ENCODE measurements at places on chromosomes 2 and 18.
A peak's percentile ranks its signal among the peaks of the same experiment; 100 is the strongest.

GRCh38 chr2:135657806-135658582, 83.7 kb upstream of the UBXN4 start:
- DNase-seq: peak; percentile 8

- DNase-seq: no peak
These were observed 443.9 kb upstream of the MYT1L start for GRCh38 chr2:2775018-2775417.

DNA sequence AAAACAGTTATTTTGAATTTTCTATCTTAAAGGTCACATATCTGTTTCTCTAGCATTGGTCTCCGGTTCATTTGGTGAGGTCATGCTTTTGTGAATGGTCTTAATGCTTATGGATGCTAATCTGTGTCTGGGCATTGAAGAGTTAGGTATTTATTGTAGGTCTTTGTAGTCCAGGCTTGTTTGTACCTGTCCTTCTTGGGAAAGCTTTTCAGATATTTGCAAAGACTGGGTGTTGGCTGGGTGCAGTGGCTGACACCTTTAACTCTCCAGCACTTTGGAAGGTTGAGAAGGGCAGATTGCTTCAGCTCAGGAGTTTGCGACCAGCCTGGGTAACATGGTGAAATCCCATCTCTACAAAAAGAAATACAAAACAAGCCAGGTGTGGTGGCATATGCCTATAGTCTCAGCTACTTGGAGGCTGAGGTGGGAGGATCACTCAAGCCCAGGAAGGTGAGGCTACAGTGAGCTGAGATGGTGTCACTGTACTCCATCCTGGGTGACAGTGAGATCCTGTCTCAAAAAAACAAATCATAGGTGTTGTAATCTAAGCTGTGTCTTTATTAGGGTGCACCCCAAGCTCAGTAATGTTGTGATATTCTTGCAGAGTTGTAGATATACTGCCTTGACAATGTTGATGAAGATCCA, 82.3 kb downstream of the FAM117B start:
- DNase-seq: no peak

- no peak for DNase-seq
These were observed 39.4 kb downstream of the METAP1D start for GRCh38 chr2:172039011-172039704.

GRCh38 chr2:168090366-168091135, 156.8 kb downstream of the STK39 start:
- no peak for DNase-seq

- no peak for DNase-seq
These were observed 32.8 kb downstream of the PKP4 start for GRCh38 chr2:158489366-158490112.

- no peak for DNase-seq
These were observed 8.7 kb upstream of the WIPF1 start for GRCh38 chr2:174606336-174606735.

DNA sequence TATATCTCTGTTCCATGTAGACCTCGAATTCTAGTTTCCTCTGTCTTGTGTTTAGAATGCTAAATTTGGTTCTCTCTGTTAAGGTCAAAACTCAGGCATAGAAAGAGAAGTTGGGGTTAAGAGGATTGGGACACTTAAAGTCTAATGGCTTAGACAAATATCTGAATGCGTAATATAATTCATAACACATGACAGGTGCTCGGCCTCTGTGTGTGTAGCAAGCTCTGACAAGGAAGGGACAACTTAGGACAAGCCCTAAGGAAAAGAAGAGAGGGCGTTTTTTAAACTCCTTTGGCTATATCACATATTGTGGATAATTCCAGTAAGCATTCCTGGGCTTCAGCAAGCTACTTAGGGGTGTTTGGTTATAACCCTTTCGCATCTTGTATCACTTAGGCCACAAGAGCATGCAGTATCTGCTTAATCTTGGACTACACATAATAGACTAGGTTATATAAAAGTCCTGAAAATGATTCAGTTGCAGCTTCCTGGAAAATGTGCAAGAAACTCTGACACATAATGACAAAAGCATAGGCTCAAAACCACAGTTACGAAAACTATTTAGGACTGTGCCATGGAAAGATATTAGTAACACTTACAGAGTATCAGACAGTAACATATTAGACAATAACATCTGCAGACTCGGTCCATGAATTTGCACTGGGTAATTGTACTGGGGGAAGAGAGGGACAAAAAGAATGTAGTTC, 16.1 kb upstream of the CREB1 start:
- no peak for DNase-seq

- no peak for DNase-seq
These were observed 128.2 kb downstream of the KCNH7 start for GRCh38 chr2:162710287-162710890.

- DNase-seq: no peak
These were observed 757.6 kb downstream of the NR4A2 start for GRCh38 chr2:155574941-155575340.

- no peak for DNase-seq
These were observed 10.9 kb downstream of the MAT2A start for GRCh38 chr2:85549826-85550225.

- no peak for DNase-seq
These were observed 146.0 kb downstream of the MYO1B start for GRCh38 chr2:191391171-191391570.

DNA sequence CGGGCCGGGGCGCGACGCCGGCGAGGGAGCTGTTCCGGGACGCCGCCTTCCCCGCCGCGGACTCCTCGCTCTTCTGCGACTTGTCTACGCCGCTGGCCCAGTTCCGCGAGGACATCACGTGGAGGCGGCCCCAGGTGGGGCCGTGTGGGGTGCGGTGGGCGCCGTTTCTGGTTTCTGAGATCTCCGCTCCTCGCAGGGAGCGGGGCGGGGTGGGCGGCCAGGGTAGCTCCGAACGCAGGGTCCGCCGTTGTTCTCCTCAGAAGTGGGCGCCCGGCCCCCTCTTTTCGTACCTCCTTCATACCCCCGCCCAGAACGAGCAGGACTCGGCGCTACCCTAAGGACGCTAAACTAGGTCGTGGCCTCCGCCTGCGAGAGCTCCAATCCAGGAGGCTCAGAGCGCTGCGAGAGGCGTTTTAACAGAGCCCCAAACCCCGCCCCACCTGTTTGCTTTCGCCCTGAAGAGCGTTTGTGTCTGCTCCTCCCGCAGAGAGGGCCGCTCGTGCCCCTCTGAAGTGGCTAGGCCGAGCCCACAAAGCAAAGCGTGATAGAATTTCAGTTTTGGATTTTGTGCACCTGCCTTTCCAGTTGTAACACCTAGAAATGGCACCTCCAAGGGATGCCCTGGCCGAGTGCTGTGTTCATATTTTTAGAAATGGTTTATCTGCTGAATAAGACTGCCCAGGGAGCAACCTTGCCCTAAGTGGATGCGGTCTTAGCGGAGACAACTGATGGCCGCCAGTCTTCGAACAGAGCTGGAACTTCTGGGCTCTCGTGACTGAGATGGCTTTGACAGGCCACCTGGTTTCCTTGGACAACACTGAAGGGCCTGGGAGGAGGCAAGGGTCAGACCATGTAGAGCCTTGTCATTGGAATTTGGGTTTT, 626 bp downstream of the CAPN10 start:
- peak; percentile 37 for DNase-seq

GRCh38 chr2:143719406-143719805, 590.2 kb downstream of the ARHGAP15 start:
- no peak for DNase-seq

GRCh38 chr2:187748958-187749357, 194.7 kb upstream of the TFPI start:
- no peak for DNase-seq

DNA sequence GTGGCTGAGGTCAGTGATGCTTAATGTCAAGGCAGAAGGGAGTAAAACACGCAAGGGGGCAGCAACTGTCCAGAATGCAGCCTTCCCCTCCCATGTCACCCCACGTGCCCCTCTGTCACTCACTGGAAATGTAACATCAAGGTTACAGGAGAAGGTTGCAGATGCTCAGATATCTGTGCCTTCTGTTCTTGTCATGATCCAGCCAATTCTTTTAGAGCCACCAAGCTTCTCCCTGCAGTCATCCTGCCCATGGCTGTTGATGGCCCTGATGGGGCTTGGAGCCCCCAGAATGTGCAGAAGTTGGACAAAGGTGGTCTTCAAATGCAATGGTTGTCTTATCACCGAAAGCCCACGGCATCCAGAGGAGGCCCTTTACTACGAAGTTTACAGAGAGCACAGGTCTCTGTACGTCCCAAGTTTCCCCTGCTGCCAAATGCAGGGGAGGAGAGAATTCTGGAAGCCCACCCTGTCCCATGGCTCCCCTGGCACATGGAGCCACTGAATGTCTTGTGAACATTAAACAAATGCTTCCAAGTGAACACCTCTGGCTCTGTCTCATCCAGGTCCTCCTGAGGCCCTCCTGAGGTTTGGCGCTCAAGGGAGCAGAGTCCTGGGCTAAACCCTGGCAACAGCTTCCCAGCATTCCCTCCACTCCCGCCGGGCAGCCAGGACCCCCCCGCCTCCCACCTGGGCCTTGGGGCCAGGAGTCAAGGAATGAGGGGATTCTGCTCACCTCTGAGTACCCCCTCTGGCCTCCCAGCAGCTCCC, 4.5 kb upstream of the GPR55 start:
- DNase-seq: no peak

DNA sequence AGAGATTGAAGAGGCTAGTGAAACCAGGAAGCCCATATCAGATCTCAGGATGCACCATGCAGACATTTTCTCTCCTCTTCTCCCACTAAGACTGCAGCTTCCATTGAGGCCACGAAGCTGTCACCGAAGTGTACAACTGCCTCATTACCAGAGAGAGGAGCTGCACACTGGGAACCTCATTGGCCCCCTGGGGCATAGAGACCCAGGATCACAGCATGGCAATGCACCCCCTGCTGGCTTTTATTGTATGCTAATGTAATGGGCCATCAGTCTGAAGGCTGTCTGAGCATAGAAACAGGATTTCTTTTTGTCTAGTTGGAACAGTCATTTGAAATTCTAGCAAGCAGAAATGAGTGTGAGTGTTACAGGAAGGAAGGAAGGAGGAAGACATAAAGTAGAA, 861.6 kb upstream of the CELF4 start:
- DNase-seq: no peak

- DNase-seq: no peak
These were observed 75.9 kb downstream of the TMEM18 start for GRCh38 chr2:601387-601698.

DNA sequence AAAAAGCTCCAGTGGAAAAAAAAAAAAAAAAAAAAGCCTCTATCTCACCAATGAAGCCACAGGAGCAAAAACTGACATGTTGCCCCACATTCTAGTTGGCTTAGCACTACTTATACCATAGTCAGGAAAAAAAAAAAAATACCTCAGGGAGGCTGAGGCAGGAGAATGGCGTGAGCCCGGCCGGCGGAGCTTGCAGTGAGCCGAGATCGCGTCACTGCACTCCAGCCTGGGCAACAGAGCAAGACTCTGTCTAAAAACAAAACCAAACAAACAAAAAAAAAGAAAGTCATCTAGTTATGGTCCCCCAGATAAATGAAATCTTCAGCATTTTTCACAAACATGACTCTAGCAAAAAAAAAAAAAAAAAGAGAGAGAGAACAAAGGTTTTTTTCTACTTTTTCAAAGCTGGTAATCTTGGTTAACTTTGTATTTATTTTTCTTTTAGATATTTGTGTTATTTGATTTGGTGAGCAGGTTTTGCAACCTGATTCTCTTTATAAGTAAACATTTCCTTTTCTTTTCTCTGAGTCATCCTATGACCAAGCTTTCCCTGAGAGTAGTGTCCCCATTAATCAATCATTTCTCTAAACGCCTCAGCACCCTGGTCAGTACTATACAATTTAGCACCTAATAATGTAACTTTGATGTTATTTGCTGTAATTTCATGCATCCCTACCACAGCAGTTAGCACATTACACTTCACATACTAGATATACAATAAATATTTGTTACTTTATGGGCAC, 273.7 kb upstream of the PIK3C3 start:
- DNase-seq: no peak

- no peak for DNase-seq
These were observed 35.8 kb upstream of the ARHGAP25 start for GRCh38 chr2:68698567-68699377.

DNA sequence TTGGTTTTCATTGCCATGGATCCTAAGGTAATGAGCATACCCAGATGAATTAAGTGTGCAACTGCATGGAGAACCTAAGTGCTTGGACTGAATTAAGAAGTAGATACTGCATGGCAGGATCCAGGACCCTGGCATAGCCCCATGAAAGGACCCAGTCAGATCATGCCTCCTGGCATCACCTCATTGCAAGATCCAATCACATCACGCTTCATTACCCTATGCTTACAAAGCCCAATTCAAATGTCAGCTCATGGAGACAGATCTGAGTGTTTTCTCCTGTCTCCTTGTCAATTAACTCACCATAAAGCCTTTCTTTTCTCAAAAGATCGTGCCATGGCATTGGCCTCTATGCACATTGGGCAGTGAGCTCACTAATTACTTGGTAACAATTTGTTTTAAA, 519.8 kb upstream of the ZNF804A start:
- no peak for DNase-seq

- no peak for DNase-seq
These were observed 113.5 kb downstream of the NYAP2 start for GRCh38 chr2:225512876-225513540.

DNA sequence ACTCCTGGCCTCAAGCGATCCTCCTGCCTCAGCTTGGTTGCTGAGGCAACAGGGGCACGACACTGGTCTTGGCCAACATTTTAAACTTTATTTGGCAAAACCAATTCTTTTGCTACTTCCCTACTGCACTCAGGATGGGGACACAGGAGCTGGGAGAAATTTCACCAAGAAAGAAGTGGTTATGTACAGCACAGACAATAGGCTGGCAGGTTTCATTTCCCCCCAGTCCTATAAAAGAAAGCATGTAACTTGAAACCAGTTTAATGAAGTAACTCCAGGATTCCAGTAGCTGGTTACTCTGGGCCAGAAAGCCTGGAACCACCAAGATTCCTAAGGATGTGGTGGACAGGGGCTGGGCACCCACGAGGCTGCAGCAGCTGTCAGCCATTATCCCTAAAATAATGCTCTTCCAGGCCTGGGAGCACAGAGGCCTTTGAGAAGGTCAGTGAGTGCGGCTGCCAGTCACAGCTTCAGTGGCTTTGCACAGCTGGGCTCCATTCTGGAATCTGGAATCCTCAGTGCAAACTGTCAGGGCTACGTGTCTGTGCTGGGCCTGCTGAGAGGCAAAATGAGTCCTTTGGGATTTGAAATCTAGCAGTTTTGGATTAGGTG, 142.3 kb upstream of the ITGA6 start:
- DNase-seq: no peak

- DNase-seq: no peak
These were observed 883.4 kb upstream of the CDH2 start for GRCh38 chr18:29060349-29060748.

GRCh38 chr2:54641988-54642387, 81.5 kb upstream of the EML6 start:
- DNase-seq: no peak

DNA sequence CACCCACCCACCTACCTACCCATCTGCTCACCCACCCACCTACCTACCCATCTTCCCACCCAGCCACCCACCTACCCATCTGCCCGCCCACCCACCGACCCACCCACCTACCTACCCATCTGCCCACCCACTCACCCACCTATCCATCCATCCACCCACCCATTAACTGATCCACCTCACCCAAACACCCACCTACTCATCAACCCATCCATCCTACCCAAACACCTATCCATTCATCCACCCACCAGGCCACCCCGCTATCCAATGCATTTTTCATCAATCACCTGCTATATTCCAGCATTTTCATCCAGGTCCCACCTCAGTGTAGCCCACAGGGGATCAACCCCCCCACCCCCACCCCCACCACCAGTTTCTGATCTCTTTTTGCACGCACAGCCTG, 121.8 kb downstream of the GLI2 start:
- DNase-seq: no peak

Data from activated T-helper 1 cell treated with anti-CD3 and anti-CD28 coated beads, Interleukin-2, amount 50 U/mL, for 16 hours (primary cell).